Esophagus mucosa (tissue), 1 donor: ENCODE measurements at places on chromosomes 11 and 22.

DNA sequence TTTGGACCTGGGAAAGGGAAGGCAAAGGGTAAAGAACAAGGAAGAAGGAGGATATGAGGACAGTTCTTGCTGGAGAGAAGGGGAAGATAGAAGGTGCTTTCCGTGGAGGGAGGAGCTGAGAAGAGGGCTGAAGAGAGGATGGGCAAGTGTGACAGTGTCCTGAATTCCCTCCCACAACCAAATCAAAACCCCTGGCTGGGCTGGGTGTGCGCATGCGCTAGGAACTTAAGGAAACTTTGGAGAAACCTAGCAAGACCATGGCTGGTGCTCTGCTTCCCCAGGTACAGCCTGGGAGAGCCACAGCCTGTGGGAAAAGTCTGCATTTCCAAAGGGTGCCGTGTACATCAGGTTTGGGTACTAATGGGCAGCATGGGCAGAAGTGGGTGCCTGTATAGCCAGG, 29.0 kb upstream of the FJX1 start:
- ATAC-seq: no peak

DNA sequence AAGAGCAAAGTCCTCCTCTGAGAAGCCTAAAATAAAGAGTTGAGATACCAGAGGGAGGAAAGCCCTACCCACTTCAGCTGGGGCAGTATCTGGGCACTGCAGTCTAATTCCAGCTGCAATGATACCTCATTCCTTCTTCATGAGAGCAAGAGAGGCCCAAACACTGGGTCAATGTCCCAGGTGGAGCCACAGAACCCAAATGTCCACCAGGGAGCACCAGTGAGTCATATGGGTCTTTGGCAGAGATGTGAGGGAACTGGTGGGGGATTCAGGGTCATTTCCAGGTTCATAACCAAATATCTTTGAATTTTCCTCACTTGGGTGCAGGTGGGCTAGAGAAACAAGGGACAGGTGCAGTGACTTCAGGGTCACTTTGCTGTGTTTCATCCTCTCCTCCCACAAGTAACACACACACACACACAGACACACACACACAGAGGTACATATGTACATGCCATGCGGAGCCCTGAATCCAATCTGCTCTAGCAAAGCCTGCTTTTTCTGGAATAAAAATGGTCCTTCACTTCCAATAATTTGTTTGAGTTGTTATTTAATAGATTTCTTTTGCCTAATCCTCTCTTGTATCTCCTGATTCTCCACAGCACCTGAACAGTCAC, 585.4 kb downstream of the SOX6 start:
- peak; percentile 31 for ATAC-seq

DNA sequence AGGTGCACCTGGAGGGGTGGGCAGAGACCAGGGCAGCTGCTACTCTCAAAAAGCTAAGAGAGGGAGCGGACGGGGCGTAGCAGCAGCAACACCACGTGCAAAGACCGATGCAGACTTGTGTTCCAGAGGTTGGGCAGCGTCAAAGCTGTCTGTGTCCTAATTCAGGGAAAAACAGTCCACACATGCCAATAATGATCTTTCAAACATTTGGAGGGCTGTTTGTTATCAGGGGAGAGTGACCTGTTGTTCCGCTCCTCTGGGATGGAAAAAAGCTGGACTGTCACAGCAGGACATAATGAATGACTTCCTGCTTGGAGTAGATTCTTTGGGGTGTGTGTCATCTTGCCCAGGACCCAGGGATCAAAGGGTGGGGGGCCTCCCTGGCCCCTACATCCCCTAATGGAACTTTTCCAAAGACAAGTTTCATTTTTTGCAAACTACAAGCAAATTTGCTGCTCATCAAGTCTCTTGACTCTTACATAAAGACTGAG, 6.2 kb upstream of the FBLN1 start:
- no peak for ATAC-seq

GRCh38 chr11:69413015-69413801, 68.3 kb upstream of the LINC01488 start:
- peak; percentile 62 for ATAC-seq

GRCh38 chr11:100328626-100329340, 358.3 kb upstream of the ARHGAP42 start:
- ATAC-seq: peak; percentile 88

GRCh38 chr11:67306769-67307544, 3.6 kb downstream of the SSH3 start:
- ATAC-seq: no peak

GRCh38 chr11:49208006-49208721, at the start of gene FOLH1:
Gene FOLH1 (minus strand): TSS chr11:49208602. CDS start chr11:49208409, 193 bp downstream.
- peak; percentile 49 for ATAC-seq

GRCh38 chr11:94543695-94544645, at the start of gene FUT4:
Gene FUT4 (plus strand): TSS chr11:94543921. CDS start chr11:94544134, 213 bp downstream.
- ATAC-seq: peak; percentile 98

DNA sequence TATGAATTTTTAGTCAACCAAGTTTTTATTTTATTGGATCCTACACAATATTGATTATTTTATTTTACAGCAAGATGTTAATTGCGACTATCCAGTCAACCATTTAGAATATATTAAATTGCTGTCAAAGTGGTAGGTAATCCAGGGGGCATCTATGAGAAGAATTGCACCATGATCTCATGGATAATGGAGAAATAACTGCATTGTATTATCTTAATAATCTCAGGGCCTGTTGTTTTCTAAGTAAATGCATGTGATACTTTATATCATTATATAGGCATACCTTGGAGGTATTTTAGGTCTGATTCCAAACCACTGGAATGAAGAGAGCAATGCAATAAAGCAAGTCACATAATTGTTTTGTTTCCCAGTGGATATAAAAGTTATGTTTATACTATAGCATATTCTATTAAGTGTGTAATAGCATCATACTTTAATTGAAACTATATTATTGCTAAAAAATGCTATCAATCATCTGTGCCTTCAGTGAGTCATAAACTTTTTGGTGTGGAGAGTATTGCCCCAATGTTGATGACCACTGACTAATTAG, 595.4 kb upstream of the CHORDC1 start:
- no peak for ATAC-seq
